ENCODE measurements at places on chromosomes 4 and X.

DNA sequence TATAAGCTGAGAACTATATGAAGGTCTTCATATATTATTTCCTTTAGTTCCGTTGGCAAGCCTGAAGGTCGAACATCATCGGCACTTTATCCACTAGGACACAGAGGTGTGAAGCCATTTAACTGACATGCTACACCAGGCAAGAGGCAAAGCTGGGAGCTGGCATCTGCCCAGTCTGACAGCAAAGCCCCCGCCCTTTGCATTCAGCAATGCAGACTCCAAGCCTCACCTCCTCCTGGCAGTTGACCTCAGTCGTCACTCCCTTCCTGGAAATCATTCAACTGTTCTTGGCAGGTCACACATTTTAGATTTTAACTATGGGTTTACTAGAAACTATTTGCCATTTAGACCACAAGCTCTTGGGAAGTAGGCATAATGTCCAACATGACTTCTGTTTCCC is 135.8 kb upstream of the FRG1 start:
- no peak for DNase-seq

DNA sequence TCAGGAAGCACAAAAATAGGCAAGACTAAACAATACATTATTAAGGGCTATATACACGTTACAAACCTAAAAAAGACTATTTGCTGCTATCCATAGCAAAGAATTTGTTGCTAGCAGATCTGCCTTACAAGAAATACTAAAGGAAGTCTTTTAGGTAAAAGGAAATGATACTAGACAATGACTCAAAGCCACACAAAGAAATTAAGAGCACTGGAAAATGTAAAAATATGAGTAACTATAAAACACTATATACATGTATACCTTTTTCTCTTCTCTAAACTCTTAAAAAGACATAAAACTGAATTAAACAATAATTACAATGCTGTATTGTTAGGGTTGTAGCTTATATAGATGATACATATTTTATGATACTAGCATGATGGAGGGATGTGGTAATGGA is 25.7 kb downstream of the SLC9A7 start:
- DNase-seq = no peak

- DNase-seq = no peak
These were observed 136.8 kb downstream of the CYLC1 start for GRCh38 chrX:83997781-83998180.

DNA sequence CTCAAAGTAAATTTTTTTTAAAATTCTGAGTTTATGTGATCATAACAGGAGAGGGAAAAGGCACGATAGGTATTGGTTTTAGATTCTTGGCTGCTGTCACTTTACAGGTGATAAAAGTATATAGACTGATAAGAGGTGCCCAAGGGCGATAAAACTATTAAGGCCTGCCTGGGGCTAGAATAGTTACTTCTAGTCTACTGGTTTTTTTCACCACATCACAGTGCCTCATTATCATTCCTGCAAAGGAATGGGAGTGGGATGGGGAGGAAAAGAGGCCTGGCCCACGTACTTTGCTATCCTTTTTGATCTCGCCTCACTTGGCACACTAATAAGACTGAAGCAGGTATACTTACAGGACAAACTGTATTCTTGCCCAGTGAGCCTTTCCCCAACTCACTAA is 46.6 kb downstream of the CXorf58 start:
- DNase-seq = no peak

- peak; percentile 3 for DNase-seq
These were observed 21.9 kb upstream of the SPON2 start for GRCh38 chr4:1194010-1194900.

GRCh38 chr4:56649445-56650261 is 31.4 kb downstream of the HOPX start:
- no peak for DNase-seq

DNA sequence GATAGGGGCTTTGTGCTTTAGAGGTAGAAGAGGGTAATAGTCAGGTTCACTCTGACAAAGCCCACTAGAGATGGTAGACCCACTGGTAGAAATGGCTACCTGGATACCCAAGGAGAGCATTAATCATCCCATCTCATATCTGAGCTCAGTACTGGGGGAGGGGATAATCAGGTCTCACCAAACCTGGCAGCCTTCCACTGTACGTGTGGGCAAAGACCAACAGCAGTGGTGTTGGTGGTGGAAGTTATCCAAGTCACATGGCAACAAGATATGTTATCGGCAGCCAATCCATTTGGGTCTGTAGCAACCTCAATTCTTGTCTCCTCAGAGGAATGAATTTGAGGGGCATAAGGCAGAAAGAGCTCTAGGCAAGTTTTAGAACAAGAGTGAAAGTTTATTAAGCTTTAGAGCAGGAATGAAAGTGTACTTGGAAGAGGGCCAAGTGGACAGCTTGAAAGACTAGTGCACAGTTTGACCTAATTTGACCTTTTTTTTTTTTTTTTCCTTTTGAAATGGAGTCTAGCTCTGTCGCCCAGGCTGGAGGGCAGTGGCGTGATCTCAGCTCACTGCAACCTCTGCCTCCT is 67.0 kb upstream of the CXCL13 start:
- DNase-seq = no peak

GRCh38 chr4:7903791-7904516 is 35.7 kb downstream of the AFAP1 start:
- no peak for DNase-seq

- no peak for DNase-seq
These were observed 1348.8 kb downstream of the PCDH18 start for GRCh38 chr4:136183513-136183912.

- no peak for DNase-seq
These were observed 67.2 kb downstream of the GPAT3 start for GRCh38 chr4:83603129-83603528.

- DNase-seq = no peak
These were observed 465.5 kb upstream of the CTSO start for GRCh38 chr4:156419080-156419685.

GRCh38 chrX:17494216-17494615 is 119.2 kb downstream of the NHS start:
- no peak for DNase-seq

DNA sequence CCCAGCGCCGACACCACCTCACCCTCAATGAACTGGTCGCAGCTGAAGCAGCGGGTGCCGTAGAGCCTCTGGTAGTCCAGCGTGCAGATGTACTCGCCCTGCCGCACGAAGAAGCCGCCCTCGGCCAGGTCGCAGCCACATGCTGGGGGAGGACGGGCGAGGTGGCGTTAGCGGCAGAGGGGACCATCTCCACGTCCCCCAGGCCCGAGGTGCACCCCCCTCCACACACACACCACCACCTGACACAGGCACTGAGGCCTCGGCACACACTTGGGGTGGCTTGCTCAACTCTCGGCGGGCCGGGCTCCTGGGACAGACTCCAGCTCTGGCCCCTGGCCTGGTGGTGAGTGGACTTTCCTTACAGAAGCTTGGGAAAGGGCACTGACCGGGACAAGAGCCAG is 61.5 kb downstream of the ABLIM2 start:
- no peak for DNase-seq

DNA sequence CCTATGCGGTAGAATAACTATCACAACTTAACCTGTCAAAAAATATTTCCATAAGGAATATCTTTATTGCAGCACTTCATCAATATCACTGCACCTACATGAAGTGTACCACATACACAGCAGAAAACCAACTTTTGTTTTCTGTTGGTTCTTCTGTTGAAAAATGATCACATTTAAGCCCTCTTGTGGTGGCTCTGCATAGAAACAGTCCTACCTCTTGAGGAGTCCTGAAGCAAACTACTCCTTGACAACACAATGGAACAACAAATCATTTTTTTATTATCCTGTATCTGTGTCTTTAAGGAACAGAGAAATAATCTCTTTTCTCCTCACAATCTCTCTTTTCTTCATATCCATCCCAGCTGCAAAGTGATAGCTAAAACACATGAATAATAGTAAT is 39.8 kb upstream of the ATOH1 start:
- peak; percentile 31 for DNase-seq

DNA sequence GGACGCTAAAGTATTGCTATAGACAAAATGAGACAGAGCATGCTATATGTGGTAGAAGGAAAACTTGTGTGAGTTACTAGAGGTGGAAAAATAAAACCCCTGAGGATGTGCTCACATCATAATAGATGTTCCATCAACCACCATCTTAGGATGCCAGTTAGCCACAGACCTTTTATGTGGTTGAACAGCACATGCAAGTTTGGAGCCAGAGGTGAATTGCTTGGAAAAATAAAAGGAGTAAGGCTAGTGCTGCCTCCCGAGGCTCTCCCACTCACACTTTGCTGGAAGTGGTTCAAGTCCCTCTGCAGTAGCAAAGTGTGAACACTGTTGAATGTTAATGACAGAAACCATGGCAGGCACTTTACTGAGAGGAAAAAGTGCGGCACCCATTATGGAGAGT is 39.4 kb upstream of the PPARGC1A start:
- no peak for DNase-seq

- DNase-seq = no peak
These were observed 100.3 kb downstream of the F11 start for GRCh38 chr4:186366326-186366725.

GRCh38 chr4:35175894-35176293 is 1068.4 kb downstream of the ARAP2 start:
- DNase-seq = no peak

- DNase-seq = no peak
These were observed 672.9 kb downstream of the ADGRL3 start for GRCh38 chr4:61872983-61873382.

DNA sequence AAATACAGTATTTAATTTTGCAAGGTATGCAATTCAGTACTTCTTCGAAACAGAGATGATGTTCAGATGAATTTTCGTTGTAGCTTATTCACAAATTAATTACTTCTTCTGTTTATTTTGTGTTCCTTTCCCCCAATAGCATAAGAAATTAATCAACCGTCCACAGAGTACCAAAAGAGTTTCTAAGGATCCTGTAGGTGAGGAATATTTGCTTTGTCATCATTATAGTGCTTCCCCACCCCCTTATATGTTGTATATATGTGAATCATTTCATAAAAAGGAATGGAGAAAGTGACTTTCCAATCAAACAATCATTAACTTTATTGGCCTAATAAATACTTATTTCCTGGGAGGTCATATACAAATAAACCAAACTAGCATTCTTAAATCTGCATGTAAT is 57.6 kb downstream of the DTHD1 start:
- DNase-seq = no peak

- DNase-seq = no peak
These were observed 383 bp downstream of the PCYT1B start for GRCh38 chrX:24646745-24647182.

DNA sequence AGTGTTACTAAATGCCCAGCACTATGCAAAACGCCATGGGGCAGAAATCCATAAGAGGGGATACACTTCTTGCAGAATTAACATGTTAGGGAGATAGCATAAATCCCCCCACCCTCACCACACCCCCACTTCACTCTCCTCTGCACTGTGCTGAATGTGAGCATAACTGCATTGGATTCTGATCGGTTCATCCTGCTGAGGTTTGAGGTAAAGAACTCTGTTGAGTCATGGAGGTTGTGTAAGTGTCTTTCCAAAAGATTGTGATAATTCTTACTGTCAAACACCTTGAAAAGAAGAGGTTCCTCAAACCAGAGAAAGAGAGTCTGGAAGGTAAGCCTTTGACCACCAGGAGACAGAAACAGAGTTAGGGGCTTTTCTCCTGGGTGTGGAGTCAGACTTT is 43.6 kb downstream of the RBM47 start:
- DNase-seq = no peak

- DNase-seq = no peak
These were observed 228.9 kb upstream of the ETNPPL start for GRCh38 chr4:108991551-108992328.

- DNase-seq = no peak
These were observed 10.4 kb downstream of the RBM3 start for GRCh38 chrX:48584698-48585097.

- DNase-seq = no peak
These were observed 161.7 kb upstream of the NAP1L5 start for GRCh38 chr4:88859191-88859812.

GRCh38 chr4:168177546-168178149 is 85.3 kb downstream of the ANXA10 start:
- DNase-seq = no peak

DNA sequence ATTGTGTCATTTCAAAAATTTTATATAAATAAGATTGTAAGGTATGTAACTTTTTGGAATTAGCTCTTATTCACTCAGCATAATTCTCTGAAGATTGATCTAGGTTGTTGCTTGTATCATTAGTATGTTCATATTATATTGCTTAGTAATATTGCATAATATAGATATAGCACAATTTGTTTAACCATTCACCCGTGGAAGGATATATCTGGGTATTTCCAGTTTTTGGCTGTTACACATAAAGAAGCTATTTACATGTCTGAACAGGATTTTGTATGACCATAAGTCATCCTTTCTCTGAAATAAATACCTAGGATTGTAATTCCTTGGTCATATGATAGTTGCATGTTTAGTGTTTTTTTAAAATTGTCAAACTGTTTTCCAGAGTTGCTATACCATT is 82.5 kb downstream of the CPEB2 start:
- DNase-seq = no peak

DNA sequence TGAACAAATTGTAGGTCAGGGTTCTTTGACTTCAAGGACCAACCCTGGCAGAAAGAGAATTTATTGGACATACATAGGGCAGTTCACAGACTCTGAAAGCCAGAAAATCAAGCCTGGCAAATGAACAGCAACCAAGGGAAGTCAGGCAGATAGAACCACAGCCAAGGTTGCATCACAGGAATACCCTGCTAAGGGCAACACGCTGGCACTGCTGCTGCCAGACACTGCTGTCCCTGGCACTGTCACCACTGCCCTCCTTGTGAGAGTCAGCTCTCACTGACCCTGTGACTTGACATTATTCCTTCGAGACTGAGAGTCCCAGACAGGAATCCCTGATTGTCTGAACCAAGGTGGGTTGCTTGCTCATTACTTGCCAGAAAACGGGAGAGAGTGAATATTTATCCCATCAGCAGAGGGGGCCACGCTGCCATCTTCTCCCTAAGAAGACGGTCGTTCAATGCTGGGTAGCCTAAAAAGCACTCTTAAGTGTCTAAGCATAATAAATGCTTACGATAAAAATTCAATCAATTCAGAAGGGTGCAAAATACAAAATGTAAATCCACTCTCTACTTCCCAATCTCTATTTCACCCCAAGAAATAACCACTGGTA is 23.2 kb upstream of the PTTG2 start:
- DNase-seq = no peak

DNA sequence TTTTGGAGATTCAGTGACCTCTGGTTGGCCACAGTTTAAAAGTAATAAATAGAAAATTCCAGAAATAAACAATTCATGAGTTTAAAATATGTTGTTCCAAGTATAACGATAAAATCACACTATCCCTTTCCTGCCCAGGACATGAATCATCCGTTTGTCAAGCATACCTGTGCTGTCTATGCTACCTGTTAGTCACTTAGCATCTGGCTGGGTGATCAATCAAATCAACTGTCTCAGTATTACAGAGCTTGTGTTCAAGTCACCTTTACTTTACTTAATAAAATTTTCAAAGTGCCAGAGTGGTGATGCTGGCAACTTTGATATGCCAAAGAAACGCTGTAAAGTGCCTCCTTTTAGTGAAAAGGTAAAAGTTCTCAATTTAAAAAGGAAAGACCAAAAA is 979.5 kb upstream of the NDST4 start:
- no peak for DNase-seq

- peak; percentile 0 for DNase-seq
These were observed 121.7 kb upstream of the DIPK2B start for GRCh38 chrX:45322382-45322781.

Data from GM12865 (cell line).